HCEC 1CT (cell line): ENCODE measurements at places on chromosomes 3 and 15.

DNA sequence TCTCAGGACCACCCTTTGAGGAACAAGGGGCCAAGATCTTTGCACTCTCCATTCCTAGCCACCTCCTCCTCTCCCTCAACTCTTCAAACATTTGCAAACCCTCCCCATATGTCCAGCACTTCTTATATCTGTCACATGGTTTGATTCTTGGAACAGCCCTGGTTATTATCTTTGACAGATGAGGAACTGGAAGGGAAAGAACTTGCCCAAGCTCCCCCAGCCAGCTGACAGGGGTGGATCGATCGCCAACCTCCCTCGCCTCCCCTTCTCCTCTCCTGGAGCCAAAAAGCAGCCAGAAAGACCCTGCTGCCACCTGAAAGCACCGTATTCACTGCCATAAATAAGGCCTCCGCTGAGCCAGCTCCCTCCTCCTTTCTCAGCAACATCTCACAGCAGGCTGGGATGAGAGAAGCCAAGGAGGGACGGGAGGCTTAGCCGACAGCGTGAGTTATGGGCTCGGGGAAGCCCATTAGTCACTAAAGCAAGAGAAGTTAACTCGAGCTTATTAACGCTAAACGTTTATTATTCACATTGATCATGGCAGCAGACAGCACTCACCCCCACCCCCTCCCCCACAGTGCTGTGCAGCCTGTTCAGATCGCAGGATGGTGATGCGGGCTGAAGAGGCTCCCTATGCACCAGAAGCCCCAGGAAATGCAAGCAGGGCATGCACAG, 22.2 kb upstream of the FGD5 start:
- DNase-seq, result no peak

- DNase-seq, result no peak
Measured at GRCh38 chr3:46748170-46748569, 30.5 kb upstream of the PRSS50 start.

- DNase-seq, result no peak
Measured at GRCh38 chr3:74053970-74054516, 429.3 kb upstream of the PDZRN3 start.

DNA sequence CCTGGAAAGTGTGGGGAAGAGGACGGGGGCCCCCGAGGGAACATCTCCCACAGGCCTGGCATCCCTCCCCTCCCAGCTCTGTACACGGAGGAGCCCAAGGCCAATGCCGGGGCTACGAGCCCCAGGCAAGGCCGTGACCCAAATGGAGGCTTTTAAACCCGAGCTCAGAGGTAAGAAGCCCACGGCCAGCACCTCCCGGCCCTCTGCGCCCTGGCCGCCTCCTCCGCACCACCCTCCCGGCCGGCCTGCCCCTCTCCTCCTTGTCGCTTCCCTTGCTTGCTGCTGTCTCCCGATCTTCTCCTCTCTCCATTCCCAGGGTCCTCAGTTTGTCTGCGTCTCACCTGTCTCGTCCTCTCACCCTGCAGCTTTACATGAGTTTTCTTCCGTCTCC, 1.3 kb downstream of the MUC4 start:
- DNase-seq, result no peak

DNA sequence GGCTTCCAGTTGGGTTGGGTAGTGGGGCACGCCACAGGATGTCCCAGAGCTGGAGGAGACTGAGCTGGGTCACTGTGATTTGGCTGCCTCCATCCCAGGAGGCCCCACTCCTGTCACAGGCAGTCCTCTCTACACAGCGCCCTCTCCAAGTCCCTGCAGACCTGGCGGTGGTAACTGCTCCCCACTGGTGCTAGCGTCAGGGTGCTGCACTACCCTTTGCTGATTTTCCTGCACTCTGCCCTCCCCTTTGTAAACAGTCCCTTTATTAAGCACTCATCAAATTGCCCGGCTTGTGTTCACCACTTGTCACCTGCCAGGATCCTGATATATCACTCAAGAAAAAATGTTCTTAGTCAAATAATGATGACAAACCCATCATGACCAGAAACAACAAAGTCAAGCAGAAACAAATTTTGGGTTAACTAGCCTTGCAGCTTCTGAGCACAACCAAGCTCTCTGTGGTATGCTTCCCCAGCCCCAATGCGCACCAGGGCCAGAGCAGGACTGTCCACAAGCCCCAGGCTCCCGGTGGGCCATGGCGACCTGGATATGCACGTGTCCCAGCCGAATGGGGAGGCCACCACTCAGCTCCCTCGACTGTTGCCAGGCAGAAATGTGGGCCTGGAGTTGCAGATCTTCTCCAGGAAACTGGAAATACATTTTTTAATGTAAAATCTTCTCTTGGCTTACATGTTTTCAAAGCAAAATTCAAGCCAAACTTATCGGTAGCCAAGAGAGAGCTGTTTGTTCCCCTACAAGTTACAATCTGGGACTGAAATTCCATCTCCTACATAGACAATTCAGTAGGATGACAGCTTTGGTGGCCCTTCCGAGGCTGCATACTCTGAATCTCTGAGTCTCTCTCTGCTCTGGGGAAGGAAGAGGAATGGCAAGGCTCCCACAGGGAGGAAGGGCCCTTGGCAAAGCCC, 24.5 kb downstream of the MEGF11 start:
- no peak for DNase-seq

DNA sequence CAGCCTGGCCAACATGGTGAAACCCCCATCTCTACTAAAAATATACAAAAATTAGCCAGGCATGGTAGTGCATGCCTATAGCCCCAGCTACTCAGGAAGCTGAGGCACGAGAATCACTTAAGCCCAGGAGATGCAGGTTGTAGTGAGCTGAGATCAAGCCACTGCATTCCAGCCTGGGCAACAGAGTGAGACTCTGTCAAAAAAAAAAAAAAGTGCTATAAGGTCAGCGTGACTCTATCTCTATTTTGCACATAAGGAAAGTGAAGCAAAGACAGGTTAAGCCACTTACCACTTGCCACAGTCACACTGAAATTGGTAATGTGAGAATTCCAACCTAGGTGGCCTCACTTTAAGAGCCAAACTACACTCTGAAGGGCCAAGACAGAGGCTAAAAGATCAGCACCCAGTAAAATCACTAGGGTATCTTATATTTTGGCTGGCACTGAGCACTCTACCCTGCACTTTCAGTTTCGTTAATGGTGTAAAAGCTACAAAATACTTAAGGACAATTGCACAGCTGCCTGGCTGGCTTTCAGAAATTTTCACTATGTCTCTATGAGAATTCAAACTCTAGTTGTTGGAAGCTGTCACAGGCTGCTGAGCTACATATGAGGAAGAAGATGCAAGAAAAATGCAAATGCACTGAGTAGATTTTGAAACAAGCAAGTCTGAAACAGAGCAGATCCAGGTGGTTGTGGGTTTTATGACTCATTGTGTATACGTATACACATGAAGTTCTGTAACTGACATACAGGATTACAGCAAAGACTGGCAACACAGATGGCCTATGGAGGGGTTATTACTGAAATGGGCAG, 32.7 kb downstream of the TRANK1 start:
- peak; percentile 79 for DNase-seq

GRCh38 chr3:155581579-155581978, 163.3 kb downstream of the PLCH1 start:
- DNase-seq, result no peak

- DNase-seq, result no peak
Measured at GRCh38 chr15:78879517-78880241, 7.0 kb downstream of the MORF4L1 start.

GRCh38 chr3:140848666-140849065, 93.0 kb upstream of the SLC25A36 start:
- no peak for DNase-seq

DNA sequence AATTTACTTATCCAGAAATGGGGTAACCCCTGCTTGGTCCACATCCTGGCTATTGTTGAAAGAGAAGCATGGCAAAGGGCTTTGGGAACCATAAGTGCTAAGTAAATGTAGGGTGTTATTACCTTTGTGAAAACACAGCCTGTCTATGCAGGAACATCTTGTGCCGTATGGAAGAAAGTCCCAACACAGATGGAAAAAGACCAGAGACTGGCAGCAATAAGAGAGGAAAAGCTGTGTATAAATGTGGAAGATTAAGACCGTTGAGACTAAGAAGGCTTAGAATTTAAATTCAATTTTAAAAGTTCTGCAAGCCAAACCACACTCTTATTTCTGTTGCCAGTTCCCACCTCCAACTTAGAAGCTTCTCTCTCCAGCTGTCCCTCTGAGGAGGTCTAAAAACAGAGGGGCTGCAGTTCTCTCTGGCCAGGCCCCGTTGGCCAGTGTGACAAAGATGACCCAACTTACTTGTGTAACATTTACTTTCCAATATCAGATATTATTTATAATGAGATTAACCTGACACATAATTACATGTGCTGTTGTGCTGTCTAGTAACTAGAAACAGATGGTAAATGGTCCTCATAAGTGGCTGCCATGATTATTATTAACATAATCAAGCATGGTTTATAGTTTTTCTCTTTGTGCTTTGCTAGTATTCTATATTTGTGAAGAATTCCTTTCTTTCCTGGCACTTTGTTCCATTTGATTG, 7.0 kb downstream of the MINDY4B start:
- DNase-seq, result no peak

DNA sequence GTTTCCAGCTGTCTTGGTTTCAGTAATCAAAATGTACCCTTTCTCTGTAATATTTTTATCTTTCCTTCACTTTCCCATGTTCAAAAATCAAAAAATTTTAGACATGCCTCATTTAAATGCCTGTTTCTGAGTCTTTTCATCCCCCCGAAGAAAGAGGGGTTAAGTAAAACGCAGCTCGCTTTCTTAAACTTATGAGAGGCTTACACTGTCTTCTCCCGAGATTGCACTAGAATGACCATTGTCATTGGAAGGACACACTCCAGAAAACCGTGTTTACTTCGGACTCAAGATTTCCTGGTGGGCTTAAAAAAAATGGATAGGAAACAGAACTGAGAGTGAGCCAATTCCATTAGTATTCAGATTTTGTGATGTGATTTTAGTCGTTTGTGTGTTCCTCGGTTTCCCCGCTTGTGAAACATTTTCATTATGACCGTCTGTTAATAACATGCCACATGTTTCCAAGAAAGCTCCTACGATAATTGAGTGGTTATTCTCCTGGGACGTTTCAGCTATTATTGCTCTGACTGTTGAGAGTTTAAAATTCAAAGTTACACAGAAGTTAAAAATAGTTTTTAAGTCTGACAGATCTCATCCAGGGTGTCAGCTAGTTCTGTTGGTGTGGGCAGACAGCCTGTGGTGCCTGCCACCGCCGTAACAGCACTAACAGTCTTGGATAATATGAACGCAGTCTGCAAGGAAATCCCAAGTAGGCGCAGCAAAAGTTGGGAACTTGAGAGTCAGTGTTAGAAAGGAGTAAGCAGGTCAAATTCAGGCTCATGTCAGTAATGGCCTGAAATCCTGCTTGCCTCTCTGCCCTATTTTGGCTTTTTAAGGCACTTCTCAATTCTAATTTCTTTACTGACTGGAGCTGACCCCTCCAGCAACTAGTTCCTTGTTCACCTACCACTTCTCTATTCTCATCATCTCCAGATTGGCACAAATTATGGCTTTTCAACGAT, 1.5 kb downstream of the CRYBG3 start:
- DNase-seq, result peak; percentile 18

- DNase-seq, result no peak
Measured at GRCh38 chr3:171399842-171400241, 60.4 kb downstream of the TNIK start.

DNA sequence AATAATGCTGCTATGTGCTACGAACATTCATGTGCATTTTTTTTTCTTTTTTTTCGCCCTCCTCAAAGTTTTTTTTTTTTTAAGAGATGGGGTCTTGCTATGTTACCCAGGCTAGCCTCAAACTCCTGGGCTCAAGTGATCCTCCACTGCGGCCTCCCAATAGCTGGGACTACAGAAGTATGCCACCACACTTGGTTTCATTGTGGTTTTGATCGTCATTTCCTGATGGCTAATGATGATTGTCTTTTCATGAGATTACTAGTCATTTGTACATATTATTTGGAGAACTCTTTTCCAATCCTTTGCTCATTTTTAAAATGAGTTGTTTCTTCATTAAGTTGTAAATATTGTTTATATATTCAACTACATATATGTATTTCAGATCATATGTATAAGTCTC, 48.8 kb downstream of the FBXO22 start:
- no peak for DNase-seq

DNA sequence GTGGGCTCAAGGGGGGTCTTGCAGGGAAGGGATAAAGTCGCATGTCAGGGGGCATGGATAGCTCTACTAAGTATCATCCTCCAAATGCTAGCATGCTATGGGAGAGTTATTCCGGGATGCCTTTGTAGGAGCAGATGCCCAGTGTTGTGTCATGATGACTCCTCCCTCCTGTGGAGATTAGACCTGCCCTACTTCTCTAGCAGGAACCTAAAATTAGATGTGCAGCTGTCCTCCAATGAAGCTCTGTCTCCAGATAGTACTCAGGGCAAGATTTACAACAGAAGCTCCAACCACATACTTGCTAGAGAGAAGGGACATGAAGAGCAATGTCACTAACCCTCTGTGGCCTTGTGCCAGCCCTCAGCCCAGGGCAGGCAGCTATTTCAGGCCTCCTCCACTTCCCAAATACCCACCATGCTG, 82.5 kb downstream of the AGBL1 start:
- no peak for DNase-seq

- DNase-seq, result no peak
Measured at GRCh38 chr3:100149130-100149529, 34.8 kb upstream of the FILIP1L start.
